Activated T-cell treated with anti-CD3 and anti-CD28 coated beads for 24 hours (primary cell): ENCODE measurements at places on chromosomes 1 and 21.

DNA sequence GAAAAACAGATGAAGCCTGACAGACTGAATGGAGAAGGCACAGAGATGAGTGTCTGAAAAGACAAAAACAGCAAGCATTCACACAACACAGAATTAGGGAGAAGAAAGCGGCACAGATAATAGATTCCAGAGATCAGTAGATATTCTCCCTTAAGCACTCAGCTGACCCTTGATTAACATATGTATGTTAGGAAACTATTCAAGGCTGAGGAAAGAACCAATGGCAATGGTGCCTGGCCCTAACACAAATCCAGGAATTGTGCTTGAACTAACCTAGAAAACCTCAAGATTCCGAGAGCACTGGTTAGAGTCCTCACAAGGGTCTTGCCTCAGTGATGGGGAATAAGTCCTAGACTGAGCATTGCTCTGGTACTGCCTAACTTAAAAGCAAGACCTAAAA lies 30.9 kb downstream of the KCNT2 start:
- DNase-seq, result no peak

DNA sequence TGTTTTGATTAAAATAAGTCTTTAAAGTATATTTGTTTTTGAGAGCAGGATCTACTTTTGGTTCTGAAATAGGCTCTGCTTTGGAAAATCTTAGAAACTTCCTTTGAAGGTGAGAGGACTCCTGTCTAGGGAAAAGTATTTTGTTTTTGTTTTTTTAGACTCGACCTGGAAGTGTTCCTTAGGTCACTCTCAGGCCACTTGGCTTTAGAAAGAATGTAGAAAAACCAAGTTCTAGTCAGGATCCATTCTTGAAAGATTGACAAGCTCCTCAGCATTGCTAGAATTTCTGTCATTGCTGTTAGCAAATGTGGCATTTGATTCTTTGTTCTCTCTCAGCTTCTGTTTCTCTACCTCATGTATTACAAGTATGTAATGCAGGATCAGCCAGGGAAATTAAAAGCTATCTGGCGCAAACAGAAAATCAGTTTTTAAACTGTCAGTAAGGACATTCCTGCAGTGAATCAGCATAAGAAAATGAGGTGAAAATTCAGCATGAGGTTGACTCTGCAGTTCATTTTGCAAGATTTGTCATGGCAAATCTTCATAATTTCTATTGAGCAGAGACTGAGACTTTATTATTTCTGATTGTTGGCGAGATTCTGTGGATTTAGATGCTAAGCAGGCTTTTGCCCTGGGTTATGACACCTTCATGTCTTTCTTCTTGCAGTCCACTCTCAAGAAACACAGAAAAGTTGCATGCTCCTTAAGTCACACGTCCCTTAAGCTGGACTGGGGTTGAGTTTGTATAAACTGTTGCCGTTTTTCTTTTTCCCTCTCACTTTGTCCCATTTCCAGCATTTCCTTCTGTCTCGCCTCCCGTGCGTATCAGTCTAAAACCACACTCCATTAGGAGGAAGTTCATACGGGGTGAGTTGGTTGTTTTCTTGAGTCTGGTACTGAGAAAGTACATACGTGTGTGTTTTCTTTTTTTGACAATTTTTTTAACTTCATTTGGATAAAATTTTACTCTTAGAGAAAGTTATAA lies 12.6 kb downstream of the NTPCR start:
- DNase-seq, result no peak

DNA sequence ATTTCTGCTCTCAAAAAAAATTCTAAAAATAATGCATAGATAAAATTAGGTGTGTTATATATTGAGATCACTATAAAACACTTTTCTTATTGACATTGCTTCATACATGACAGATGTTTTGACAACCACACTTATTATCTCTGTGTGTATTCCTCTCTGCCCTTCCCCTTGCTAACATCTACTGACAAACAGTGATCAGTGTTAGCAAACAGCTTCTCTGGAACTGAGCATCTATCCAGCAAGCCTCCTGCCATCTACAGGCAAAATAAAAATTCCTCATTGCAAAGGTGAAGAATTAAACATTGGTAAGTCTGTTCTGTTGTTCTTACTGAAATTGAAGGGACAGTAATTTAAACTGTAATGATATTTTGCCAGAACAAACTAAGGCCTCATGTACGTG lies 2153.9 kb downstream of the NCAM2 start:
- DNase-seq, result no peak

DNA sequence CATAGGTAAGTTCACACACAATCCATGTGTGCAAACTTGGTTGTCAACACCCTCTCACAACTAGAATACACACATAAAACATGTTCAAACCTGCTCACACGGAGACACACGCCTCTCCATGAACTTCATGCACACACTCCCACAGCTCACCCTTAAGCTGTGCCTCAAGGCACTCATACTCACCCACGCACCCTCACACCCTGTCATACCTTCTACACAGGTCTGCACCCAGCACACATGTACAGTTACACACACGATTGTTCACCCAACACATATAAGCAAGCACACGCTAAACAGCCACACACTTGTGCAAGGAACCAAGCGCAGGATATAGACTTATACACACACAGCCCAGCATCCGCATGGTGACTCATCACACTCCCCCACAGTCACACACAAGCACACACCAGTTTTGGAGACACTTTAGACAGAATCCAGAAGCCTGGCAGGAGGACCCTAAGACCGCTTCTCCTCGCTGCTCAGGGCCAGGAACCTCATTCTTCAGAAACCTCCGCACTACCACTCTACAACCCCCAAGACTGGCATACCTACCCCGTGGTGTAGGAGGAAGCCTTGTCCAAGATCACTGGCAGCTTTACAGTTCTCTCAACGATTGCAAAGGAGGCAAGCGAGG lies 58.7 kb upstream of the ZC3H12A start:
- no peak for DNase-seq
